ENCODE measurements at places on chromosomes 12 and 14.

GRCh38 chr12:52636592-52637258, 15.3 kb downstream of the KRT2 start:
- DNase-seq = peak; percentile 77

- DNase-seq = peak; percentile 98
Observed at GRCh38 chr12:51886021-51886710, 1.7 kb upstream of the ANKRD33 start.

GRCh38 chr12:113276946-113277500, 55.8 kb downstream of the TPCN1 start:
- no peak for DNase-seq

GRCh38 chr12:29782285-29782870, 1.4 kb downstream of the TMTC1 start:
- DNase-seq = no peak

- no peak for DNase-seq
Observed at GRCh38 chr14:75604979-75605851, 26.8 kb downstream of the FLVCR2 start.

GRCh38 chr12:64390275-64390851, at the start of gene C12orf56:
Gene C12orf56 (minus strand): TSS chr12:64390758. CDS start chr12:64390565, 193 bp downstream.
- DNase-seq = peak; percentile 52

GRCh38 chr12:131511803-131512561, 198.9 kb upstream of the SFSWAP start:
- DNase-seq = no peak

DNA sequence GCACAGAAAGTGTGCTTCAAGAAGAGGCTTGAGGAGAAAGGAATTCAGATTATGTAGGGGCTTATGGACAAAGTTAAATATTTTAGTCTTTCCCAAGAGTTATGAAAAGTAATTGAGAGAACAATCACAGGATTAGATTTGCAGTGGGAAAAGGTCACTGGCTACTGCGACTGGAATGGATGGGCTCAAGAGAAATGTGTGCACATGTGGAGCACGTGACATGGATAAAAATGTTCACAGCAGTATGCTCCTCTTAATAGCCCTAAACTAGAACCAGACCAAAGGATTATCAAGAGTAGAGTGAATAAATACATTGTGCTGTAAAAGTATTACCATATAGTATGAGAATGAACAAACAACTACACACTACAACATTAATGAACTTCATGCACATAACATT, 78.1 kb downstream of the ABCD2 start:
- no peak for DNase-seq

GRCh38 chr12:113314121-113314529, 20.8 kb downstream of the SLC8B1 start:
- no peak for DNase-seq

DNA sequence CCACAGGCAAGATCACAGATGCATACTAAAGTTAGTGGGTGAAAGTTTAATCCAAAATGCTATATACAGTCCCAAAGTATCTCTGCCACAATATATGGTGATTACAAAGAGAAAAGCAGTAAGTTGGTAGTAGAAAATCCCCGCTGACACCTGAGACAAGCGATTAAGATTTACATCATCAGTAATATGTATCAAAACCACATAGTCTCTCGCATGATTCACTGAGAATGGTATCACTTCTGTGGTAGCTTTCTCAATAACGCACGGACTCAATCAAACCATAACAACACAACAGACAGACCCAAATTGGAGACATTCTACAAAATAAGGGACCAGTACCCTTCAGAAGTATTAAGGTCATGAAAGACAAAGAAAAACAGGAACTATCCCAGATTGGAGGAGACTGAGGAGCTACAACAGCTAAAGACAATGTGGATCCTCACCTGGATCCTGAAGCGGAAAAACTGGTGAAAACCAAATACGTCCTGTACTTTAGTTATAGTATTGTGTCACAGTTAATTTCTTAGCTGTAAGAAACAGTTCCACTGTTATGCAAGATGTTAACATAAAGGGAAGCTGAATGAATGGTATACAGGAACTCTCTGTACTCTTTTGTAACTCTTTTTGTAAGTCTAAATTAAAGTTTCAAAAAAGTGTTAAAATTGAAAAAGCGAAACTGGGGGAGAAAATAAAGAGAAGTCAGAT, 51.0 kb downstream of the SPTLC2 start:
- no peak for DNase-seq

GRCh38 chr14:44420226-44420625, 86.9 kb downstream of the FSCB start:
- no peak for DNase-seq

- no peak for DNase-seq
Observed at GRCh38 chr12:113262710-113263109, 41.4 kb downstream of the TPCN1 start.

- DNase-seq = peak; percentile 84
Observed at GRCh38 chr14:99511421-99512109, 30.4 kb downstream of the CCNK start.

GRCh38 chr12:103505371-103506236, 9.8 kb upstream of the C12orf42 start:
- DNase-seq = no peak

- no peak for DNase-seq
Observed at GRCh38 chr14:103243764-103244737, 90.0 kb upstream of the EIF5 start.

GRCh38 chr12:3285570-3285969, 205.4 kb upstream of the PRMT8 start:
- no peak for DNase-seq

DNA sequence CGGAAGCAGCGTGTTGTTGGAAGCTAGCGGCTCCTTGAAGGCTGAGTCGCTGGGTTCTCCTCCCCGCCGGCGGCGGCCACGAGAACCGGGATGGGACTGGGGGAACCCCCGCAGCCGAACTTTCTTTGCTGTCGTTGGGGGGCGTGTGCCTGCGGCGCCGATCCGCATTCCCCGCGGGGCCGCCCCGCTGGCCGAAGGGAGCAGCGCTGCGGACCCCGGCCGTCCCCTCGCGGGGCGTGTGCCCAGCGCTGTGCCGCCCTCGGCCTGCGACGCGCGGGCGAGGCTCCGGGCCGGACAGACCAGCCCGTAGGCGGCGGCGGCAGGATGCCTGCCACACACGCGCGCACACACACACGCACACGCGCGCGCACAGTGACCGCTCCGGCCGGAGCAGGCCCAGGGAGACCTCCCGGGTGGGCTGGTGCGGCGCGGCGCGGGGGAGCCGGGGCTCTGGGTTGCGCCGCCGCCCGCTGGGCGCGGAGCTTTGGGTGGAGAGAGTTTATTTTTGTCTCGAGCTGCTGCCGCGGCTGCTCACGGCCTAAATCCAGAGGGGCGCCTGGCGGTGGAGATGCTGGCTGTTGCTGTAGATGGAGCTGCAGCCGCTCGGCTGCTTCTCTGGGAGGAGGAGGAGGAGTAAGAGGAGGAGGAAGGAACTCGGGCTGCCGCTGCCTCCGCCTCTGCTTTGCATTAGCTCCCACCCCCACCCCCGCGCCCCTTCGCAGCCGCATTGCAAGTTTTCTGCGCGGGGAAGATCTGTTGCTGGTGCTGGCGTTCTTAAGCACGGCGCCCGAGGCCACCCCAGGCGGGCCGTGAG, at the start of gene SAMD4A:
SAMD4A (plus strand) TSS at position 719 of the 814 bp plus-strand sequence. CDS start 789 bp downstream, outside the sequence.
- DNase-seq = peak; percentile 92

GRCh38 chr12:130768120-130768519, 52.0 kb upstream of the RIMBP2 start:
- no peak for DNase-seq

DNA sequence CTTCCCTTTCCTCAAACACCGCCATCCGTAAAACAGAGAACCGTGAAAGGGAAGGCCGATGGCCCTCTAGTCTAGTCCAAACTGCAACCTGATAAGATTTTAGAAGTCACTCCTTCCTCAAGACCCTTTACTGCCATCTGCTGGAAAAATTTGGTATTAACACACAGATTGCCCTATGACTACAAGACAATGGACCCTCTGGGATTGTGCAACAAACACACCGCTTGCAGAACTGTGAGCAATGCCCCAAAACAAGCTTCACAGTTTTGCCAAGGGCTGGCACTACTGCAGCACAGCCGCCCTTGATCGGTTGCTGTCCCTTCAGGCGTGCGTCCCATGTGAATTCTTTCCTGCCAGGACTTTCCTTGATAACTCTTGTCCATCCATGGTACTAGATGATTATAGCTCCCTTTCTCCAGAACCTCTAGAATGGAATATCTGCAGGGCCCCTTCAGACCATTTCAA, 23.1 kb downstream of the LLPH start:
- DNase-seq = no peak

GRCh38 chr14:101065246-101065645, 161.7 kb upstream of the RTL1 start:
- DNase-seq = no peak

DNA sequence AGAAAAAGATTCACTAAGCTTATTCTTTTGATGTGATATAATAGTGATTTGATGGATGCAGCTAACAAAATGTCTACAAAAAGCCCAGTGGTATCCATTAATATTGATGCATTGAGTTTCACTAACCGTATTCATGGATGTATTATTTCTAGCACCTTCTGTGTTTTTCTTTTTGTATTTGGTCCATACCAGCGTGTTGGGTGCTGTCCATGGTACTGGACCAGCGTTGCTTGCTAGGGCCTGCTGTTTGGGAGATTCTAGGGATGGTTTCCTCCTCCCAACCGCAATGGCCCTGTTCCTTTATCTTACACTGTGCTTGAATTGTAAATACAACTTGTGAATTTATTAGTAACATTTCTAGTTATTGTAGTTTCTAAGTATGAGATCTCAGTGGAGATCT, 31.7 kb downstream of the ANO4 start:
- no peak for DNase-seq

DNA sequence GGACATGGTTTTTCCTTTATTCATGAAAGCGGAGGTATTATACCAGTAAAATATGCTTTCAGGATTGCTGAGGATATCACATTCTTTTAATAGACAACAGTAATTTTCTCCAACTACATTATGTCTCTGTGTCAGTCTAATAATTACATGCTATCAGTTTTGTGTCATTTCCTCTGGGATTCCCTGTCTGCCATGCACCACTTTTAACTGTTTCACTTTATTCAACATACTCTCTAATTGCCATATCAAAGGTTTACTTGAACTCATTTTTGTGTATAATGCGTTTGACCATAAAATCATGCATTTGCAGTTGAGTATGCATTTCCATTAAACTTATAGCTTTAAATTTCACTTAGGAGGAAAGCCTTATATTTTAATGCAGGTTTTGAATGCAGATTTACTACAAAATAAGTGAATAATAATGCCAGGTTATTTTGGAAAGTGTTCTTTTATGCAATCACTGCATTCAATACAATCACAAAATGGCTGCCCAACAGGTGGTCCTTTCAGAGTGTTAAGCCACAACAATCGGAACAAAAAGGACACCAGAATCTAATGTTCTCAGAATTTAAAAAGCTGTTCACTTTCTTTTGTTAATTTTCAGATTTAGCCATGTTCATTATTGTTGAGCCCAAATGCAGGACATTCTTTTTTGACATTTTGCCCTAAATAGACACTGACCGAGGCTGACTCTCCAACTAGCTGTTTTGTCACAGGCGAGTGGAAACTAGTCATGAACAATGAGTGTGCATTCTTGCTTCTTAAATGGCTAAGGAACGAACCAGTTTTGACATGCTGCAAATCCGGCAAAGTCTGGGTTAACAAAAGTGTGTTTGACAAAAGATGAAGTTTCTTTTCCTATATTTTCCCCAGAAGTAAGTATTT, 40.9 kb downstream of the MBIP start:
- no peak for DNase-seq
